ENCODE measurements at places on chromosomes 16 and 17. TPM values are rescaled to one million over a fixed set of nuclear protein-coding genes. Genes with fewer than 3 reads are reported as not detected.
A peak's percentile ranks its signal among the peaks of the same experiment; 100 is the strongest.

The TPSD1 gene
- polyA plus RNA-seq: not detected

The SLFN14 gene
- polyA plus RNA-seq: 0.06 TPM

The SLC43A2 gene
- polyA plus RNA-seq: 3.7 TPM

The NPTX1 gene
- polyA plus RNA-seq: not detected

The C1QTNF8 gene
- not detected for polyA plus RNA-seq

The LUC7L gene
- polyA plus RNA-seq: 16.3 TPM

The USP6 gene
- polyA plus RNA-seq: 0.06 TPM

The RASD1 gene
- not detected for polyA plus RNA-seq

The PLCG2 gene
- 0.07 TPM for polyA plus RNA-seq

The SLC16A13 gene
- polyA plus RNA-seq: 3.5 TPM

The RNU2-1 gene
- not detected for polyA plus RNA-seq

DNA sequence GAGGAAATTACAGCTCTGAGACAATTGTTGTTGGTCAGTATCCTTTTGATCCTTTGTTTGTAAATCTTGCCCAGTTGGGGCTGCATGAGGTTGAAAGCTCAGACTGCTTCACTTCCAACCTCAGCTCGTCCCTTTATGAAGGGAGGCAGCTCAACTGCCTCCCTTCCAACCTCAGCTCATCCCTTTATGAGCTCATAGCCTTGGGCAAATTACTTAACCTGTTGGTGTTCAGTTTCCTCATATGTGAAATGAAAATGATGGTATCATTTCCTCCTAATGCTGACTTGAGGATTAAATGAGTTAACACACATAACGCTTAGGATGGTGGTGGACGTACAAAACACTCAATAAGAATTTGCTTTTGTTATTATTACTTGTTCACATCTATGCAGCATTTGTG lies 265.1 kb downstream of the CDH13 start:
- DNase-seq: no peak

DNA sequence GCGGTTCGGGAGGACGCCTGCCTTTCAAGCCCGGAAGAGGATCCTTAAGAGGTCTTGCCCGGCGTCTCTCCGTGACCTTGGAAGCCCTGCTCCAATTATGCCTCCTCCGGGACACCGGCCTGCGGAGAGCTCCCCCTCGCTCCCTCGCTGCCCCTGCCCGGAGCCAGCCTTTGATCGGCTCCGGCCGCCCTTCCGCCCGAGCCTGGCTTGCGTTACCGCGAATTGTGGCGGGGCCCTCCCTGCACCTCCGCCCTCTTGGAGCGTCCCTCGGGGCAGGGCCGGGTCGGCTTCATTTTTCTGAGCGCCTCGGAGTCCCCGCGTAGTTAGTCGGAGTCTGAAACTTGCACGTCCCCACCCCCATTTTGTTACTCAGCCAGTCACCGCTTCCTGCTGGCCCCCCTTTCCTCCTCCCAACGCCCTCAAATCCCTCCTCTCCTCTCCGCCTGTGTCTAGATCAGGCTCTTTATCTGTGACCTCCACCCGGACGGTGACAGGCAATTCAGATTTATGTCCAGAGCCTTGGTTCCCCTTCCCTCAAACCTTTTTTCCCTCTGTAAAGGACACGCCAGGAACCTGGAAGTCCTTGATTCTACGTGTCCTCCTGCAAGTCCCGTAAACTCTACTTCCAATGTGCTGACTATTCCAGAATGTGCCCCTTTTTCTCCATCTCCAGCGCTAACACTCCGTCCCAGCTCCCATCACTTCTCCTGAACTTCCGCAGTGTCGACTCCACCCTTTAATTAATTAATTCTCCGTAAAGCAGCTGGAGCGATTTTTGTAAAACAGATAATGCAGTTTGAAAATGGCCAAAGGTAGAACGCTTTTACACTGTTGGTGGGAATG lies 569 bp upstream of the RABEP2 start:
- DNase-seq: peak; percentile 90

DNA sequence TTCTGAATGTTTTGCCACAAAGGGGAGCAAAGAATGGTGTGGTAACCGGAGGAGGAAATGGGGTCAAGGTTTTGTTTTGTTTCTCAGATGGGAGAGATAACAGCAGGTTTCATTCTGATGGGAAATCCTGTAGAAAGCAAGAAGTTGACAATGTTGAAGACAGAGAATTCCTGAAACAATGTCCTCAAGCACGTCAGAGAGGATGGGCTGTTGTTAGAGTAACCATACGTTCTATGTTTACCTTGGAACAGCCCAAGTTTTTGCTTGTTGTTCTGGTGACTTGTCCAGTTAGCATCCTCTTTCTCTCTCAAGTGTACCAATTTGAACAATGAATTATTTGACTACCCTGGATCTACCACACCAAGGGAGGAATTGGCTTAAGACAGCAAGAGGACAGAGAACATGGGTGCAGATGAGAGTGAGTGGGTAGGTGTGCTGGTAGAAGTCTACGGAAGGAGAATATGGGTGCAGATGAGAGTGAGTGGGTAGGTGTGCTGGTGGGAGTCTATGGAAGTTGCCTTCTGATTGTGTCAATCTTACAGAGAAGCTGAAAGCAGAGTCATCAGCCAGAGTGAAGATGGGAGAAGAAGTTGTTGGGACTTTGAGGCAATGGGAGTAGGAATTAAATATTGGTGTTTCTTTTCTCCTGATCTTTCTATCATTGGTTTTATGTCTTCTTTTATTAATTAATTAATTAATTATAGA lies 14.8 kb upstream of the NSRP1 start:
- DNase-seq: no peak

- DNase-seq: peak; percentile 38
These were observed 56.9 kb downstream of the CYB5D2 start for GRCh38 chr17:4199818-4200402.

DNA sequence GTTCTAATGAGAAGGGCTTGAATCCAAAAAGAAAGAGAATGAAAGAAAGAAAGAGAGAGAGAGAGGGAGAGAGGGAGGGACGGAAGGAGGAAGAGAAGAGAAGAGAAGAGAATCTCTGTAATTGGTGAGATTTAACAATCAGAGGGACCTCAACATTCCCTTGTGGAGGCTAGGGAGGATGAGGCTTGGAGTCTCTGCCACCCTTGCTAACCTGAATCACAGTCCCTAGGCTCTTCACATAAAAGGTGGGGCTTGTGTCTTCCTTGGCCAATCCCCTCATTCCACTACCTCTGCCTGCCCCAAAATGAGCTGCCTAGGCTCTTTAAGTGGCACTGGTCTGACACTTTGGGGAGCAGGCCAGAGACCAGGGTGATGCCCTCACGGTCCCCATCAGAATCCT lies 30.1 kb downstream of the PIPOX start:
- DNase-seq: no peak

- DNase-seq: no peak
These were observed 11.5 kb downstream of the RPGRIP1L start for GRCh38 chr16:53692146-53692545.

GRCh38 chr16:20395946-20396345 lies 8.6 kb downstream of the PDILT start:
- DNase-seq: no peak

GRCh38 chr16:75070012-75070841 lies 46.4 kb downstream of the LDHD start:
- DNase-seq: no peak

DNA sequence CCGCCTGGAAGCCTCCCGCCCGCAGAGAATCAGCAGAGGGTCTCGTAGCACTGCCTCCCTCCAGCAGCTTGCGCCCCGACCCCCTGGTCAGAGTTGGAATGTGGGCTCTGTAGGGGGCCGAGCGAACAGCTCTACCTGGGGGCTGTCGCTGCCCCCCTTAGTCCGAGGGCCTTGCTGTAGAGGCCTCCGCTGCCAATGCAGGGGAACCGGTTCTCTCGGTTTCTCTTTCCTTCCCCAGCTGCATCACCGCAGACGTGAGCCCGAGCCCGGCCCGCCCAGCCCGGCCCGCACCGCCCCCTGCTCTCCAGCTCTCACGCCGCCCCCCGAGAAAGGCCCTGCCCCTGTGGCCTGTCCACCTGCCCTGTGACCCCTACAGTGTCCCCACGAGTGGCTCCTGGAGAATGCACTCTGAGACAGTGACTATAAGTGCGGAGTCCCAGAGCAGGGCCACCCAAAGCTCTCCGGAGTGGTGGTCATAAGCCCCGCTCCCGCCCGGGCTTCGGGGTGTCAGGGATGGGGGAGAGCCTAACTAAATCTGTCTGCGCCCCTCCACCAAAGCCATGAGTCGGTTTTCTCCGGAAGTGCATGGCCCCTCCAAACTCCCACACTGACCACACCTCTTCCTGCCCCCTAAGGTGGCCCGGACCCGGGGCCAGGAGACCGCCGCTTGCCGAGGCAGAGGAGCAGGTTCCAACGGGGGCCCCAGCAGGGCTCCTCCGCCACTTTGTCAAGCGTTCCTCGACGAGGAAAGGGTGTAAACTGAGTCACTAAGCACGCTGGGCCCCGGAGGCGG lies 1.7 kb downstream of the ARHGAP27 start:
- no peak for DNase-seq

- DNase-seq: no peak
These were observed 94.0 kb upstream of the WSB1 start for GRCh38 chr17:27199948-27200347.

DNA sequence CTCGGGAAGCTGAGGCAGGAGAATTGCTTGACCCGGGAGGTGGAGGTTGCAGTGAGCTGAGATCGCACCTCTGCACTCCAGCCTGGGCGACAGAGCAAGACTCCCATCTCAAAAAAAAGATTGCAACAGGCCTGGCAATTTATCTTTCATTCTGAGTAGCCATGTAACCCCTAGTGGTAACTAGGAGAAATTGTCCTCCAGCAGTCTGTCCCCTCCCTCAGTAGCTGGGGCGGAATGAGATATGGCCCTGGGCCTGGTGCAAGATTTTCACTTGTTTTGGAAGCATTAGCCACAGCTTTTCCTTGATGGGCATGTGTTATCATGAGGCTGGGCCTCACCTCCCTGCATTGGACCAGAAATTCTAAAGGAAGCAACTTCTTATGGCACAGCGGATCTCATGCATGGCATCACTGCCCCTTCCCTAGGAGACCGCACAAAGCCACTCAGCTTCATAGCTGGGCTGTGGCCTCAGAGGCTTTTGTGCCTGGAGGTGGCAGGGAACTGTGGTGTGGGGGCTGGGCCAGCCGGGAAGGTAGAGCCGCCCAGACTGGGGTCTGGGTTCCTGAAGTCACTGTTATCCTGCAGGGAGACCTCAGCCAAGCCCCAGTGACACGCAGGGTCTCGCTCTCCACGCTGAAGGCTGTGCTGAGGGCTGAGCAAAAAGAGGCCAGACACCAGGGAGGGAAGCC lies 13.4 kb downstream of the NATD1 start:
- DNase-seq: no peak

- no peak for DNase-seq
These were observed 21.5 kb downstream of the RPH3AL start for GRCh38 chr17:330993-331701.

DNA sequence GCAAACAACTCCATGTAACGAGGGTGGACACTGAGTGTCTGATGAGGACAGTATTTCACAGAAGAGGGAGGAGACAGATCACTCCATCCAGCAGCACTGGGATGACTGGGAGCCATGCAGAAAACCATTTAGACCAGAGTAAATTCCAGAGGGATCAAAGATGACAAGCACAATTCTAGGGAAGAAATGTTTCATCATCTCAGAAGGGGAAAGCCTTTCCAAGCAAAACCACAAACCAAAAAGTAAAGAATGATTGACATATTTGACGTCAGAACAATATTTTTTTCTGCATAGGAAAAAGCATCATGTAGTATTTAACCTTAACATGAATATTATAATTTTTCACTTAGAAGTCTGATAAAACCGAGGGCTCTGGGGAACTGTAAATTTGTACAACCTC lies 4.8 kb downstream of the DNASE1 start:
- no peak for DNase-seq

- DNase-seq: peak; percentile 15
These were observed 37.2 kb downstream of the LITAFD start for GRCh38 chr16:8919089-8919933.

GRCh38 chr17:51200295-51200694 lies 34.1 kb downstream of the NME2 start:
- DNase-seq: no peak

DNA sequence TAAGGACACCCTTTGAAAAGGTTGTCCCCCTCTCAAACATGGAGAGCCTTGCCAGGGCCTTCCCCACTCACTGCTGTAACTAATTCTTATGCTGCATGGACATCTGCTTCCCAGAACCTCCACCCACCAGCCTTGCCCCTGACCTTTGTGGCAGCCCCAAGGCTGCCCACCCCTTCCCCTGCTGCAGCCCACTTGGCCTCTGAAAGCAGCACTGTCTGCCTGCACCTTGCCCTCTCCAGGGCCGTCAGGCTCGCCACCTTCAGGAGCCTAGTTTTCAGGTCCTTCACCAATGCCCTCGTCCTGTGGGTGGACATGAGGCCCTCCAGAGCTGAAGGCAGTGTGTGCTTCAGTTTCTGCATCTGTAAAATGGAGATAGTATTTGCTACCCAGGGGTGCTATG lies 2.7 kb upstream of the CORO1A start:
- no peak for DNase-seq

GRCh38 chr17:6420173-6420641 lies 14.7 kb downstream of the AIPL1 start:
- DNase-seq: no peak

DNA sequence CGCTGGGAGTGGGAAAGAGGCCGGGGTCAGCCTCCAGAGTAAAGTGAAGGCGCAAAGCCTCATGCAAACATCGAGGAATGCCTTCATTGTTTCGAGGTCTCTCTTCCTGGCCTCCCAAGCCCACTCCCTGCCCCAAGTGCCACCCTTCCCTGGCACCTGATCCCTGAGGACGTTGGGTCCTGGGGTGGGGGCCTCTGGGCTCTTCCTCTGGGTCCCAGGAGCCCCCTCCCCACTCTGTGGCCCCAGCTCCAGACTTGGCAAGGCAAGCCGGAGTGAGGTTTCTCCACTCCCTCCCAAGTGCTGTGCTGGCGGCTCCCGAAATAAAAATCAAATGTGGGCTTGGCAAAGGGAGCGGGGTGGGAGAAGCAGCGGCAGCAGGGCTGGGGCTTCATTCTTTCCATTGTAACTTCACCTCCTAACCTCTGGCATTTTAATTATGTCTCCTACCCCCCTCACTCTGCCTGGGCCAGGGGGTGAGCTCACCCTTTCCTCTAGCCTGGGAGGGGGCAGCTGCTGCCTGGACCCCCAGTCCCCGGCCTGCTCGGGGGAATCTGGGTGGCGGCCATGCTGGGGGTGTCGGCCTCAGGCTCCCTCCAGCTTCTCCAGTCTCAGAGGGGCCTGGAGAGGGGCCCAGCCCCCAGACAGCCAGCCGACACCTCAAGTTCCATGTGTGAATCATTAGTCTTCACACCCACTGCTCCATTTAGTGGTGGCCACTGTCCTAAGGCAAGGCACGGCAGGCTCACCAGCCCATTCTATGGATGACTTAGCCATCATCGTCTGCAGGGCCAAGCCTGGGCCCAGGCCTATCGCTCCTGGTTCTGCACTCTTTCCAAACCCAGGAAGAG lies 14.6 kb upstream of the TMEM92 start:
- no peak for DNase-seq

DNA sequence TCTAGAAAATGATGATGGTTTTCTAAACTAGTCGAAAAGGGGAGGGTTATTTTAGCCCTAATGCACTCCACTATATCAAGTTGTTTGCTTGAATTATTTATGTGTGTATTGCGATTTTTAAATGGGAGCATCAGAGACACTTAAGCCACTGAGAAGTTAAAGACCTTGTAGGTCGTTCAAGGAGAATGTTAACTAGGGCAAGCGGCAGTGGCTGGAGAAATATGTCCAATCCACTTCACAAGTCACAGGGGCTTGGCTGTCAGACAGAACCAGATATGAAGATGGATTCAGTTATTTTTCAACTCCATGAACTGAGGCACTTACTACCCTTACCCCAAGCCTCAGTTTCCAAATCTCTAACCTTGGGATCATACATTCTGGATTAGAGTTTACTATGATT lies 702.0 kb downstream of the CDH11 start:
- DNase-seq: no peak

Data from naive thymus-derived CD4-positive, alpha-beta T cell (primary cell).